ENCODE measurements at places on chromosomes 5 and 9.

DNA sequence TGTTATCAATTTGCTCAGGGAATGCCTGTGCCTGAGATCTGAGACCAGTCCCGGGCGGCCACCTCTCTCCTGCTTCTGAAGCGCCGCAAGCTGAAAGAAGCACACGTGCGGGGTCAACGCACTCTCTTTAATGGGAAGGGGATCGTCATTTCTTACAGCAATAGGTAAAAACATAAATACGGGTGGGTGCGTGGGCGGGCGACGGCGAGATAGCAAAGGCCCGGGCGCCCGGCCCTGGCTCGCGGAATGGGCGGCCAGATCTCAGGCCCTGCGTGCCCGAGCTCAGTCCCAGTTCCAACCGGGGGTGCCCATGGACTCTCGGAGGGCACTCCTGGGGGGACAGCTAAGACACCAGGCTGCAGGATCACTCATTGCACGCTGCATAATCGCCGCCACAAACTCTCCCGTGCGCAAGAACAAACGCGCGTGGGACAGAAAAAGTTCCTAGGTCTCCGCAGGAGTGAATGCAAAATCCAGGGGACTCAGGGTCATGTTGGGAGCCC lies 3.0 kb downstream of the NKX2-5 start:
- DNase-seq, result no peak

DNA sequence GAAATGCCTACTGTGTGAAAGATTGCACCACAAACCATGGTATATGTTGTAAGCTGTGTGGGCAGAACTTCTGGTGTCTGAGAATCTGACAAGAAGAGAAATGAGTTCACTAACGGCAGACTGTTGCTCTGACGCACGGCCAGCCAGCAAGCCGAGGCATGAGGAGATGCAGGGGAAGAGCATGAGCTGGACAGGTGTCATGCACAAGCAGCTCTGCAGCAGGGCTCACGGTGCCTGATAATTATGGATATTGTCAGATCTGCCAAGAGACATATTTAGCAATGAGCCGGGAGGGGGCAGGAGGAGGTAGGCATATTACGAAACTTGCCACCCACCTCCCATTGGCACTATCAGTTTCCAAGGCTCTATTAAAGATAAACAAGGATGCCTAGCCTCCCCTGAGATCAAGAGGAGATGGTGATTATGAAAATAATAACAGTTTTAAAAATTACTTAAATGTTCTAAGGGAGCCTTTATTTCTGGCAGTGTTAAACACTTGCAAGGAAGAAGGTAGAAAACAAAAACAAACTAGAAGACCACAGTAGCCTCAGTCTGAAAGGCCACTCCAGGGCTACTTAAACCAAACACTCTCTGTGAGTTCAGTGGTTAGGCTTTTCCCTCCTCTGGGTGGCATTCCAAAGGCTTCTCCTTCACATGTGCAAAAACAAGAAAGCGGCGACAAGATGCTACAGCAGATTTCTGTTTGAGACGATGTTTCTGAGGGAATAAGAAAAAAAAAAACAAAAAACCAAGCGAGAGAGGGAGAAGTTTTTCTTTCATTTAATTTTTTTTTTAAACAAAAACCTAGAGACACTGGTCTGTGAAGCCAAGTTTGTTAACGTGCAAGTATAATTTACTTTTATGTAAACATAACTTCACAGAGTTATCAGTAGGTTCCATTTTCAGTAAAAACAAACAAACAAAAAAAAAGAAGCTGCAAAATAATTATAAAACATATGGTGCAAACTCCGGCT lies 339.5 kb downstream of the BNC2 start:
- no peak for DNase-seq

GRCh38 chr5:149745212-149745942 lies 15.3 kb downstream of the PPARGC1B start:
- no peak for DNase-seq

- no peak for DNase-seq
These were observed 291.9 kb downstream of the KCTD16 start for GRCh38 chr5:144462577-144462976.

DNA sequence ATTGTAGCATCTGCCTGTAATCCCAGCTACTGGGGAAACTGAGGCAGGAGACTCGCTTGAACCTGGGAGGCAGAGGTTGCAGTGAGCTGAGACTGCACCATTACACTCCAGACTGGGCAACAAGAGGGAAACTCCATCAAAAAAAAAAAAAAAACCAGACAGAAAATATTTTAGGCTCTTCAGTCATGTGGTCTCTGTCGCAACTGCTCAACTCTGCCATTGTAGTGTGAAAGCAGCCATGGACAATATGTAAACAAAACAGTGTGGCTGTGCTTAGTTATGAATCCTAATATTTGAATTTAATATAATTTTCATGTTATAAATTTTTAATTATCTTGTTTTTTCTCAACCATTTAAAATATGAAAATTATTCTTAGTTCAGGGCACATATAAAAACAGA lies 38.4 kb downstream of the ZFAND5 start:
- DNase-seq, result no peak

DNA sequence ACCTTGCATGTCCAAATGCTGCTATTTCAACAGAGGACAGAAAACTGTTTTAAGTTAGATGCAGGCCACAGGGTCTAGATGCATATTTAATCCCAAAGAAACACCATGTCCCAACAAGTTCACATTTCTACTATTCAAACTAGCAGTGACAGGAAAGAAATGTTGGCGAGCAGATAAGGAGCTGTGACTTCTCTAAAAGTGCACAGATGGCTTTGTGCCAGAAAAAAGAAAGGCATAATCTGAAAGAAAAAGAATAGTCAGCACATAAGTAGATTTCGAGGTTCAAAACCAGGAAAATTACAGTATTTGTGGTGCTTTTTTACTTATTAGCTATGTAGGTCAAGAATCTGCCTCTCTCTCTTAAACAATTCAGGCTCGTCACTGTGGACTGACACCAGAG lies 178.3 kb downstream of the DNAH5 start:
- no peak for DNase-seq

DNA sequence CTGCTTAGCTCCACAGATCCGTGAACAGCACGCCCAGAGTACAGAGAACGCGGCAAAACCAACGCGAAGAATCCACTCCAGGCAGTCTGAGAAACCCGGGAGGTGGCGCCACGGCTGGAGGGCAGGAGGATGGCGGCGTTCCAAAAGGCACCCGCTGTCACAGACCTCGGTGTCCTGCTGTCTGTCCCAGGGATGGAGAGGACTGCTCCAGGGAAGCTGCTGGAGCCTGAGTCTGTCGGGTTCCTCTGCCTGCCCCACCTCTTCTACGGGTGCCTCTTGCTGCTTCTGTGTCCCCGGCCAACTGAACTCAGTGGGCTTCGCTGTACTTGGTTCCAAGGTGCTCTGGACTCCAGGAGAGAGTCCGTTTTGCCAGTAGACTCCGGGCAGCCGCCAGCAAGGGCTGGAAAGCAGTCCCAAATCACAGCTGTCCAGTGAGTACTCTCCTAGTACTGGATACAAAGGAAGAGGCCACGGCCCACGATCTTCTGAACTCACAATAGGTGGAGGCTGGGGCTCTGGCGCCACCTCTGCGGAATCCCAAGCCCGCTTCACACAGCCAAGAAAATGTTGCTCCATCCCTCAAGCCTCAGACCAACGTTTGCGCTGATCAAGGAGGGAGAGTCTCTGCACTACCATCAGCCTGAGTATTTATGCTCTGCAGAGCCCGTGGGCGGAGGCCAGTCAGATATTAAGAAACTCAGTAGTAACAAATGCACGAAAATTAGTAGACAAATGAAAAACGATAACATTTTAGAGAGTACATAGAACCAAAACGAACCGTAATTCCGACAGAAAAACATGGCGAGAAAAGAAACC lies 440 bp downstream of the ANXA2R start:
- peak; percentile 79 for DNase-seq

DNA sequence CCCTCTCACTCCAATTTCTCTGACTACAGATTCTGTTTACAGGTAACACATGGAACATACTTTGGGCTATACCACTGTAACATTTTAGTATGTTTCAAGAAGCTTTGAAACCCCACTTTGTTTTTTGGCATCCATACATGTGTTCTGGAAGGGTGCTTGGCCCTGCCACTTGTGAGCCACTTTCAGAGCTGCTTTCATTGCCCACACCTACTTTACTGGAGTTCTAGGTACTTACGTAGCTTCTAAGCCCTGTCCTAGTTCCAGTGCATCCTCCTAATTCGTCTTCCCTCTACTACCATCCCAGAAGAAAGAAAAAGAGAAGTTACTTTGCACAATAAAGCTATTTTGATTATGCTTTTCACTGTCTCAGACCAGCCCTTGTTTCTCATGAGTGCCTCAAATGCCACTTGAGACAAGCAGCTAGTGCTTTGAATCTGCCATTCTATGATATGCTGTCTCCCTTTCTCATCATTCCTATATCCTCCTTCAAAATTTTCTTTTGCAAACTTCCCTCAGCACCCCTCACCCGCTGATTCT lies 26.5 kb upstream of the C5orf47 start:
- no peak for DNase-seq

DNA sequence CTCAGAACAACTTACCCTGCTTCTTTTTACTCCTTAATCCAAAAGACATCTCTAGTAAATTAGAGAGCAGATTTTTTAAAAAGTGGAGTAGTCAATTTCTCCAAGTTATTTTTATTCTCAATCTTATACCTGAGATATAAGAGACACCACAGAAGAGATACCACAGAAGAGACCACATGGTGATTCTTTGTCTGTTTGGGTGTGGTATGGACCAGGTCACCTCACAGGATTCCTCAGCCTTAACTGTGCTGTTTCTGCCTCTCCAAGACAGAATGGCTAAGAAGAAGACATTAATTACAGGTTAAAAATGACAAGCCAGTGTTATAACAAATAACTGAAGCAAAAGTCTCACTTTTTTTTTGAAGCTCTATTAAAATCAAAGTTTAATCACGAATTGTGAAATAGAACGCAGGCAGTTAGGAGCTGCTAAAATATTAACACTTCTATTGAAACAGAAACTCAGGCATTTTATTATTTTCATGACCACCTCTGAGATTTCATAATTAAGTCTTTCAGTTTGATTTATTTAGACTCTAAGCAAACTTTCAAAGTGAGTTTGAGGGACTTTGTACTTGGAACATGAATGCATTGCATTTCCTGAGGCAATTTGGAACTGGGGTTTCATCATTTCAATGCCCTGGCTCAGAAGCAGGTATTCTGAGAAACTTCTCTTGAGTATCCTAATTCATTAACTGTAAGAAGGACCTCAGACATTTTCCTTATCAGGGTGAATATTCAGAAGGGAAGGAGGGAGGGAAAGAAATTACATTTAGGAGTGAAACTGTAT lies 280.7 kb downstream of the KCTD16 start:
- no peak for DNase-seq

DNA sequence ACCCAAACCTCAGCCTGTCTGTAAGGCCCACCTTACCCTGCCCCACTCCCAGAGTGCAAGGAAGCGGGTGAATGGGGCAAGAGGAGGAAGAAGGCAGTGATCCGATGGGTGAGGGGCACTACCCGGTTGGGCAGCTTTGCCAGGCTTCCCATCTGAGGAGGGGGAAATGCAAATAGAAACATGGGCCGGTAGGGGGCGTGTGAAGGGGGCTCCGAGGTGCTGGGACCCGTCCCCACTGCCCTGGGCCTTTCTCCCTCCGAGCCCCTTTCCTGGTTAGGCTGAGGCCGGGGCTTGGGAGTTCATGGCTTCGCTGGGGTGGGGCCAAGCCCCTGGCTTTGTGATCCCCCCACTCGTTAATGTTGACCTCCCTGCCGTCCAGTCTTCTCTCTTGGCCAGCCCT lies 23.6 kb upstream of the MYORG start:
- DNase-seq, result no peak

GRCh38 chr5:131266370-131267060 lies 2.7 kb downstream of the CDC42SE2 start:
- DNase-seq, result no peak

GRCh38 chr5:171606414-171607024 lies 179.1 kb upstream of the SMIM23 start:
- DNase-seq, result no peak

GRCh38 chr9:88905506-88905905 lies 85.8 kb upstream of the S1PR3 start:
- no peak for DNase-seq

DNA sequence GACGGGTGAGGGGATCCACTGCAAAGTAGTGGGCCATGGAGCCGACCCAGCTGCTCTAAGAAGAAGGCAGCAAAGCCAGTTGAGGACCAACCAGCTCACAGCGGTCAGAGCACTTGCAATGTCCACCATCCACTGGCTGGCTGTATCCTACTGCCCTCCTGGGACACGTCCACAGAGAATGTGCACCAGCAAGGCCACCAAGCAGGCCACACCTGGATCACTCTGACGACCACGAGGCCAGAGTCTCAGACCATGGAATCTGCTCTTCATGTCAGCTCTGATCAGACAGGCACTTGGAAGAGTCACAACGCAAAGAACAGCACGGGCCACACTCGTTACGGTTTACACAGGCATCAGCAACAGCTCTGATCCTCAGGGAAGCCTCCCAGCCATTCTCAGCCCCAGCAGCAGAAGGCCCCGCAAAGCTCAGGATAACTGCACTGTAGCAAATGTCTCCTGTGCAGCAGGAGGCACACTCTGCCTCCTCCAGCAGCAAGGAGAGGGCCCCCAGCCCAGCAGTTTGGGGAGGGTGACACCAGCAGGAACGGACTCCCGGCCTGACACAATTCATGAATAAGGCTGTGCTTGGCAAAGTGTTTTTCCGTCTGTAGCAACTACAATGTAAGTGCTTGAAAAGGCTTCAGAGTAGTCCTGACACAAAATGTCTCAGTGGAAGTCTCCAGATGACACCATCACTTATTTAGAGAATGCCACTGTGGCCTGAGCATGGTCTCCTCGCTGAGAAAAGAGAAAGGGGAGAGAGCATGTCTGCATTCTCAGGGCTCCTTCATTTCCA lies 15.7 kb downstream of the SEMA4D start:
- no peak for DNase-seq

DNA sequence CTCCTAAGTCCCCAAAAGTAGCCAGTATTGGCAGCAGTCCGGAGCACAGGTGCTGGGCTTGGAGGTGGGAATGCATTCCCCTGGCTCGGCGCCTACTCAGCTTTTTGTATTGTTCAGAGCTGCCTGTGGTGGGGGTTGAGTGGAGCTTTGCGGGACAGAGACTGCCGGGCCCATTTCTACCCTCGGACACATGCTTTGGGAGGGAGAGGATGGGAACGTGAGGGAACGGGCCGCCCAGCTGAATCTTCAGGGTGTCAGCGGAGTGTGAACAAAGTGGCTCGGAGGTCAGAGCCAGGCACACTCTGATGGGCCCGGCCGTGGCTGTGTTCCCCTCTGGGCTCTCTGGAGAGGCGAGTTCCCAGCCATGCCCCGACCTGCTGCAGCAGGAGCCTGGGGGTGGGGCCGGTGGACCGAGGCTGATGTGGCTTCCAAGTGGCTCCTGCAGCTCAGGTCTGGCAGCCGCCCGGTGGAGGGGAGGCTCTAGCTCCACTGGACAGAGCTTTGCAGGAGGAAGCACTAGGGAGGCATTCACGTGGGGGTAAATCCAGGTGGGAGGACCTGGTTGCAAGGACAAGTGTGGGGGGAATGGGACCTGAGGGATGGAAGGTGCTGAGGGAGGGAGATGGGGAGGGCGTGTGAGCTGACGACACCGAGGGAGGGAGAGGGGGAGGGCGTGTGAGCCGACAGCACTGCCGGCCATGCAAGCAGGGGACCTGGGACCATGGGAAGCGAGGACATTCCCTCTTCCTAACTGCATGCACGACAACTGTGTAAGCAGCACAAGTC lies 31.1 kb upstream of the SLC6A3 start:
- no peak for DNase-seq

All from SW480 (cell line).